Anterior cingulate cortex (tissue), 58 donors: ENCODE measurements at places on chromosomes 2 and 18.

- DNase-seq: no peak
Observed at GRCh38 chr2:48574353-48575287, 43.0 kb upstream of the GTF2A1L start.

- DNase-seq: no peak
Observed at GRCh38 chr18:50009773-50010335, 185.1 kb downstream of the MYO5B start.

DNA sequence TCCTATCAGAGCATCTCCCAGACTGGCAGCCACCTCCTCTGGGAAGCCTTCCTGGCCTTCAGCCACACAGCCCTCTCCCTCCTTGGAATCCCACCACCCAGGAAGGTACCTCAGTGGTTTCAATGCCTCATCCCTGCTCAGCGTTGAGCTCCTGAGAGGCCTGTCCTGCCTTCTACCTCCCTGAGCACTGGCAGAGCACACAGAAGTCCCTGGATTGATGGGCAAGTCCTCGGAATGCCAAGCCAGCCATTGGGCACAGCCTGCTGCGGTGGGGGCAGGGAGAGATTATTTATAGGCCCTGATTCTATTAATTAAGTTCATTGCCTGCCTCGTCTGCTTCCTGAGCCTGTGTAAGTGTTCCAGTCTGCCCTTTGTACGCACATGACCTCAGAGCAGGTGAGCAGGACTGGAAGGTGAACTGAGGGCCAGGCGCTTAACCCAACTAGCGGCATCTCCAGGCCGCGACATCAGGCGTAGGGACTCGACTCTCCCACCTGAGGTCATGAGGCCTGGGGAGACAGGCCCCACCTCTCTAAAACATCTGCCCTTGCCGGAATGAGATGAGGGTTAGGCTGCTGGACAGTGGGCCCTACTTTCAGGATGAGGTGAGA lies 63.4 kb downstream of the SMAD7 start:
- DNase-seq: no peak

DNA sequence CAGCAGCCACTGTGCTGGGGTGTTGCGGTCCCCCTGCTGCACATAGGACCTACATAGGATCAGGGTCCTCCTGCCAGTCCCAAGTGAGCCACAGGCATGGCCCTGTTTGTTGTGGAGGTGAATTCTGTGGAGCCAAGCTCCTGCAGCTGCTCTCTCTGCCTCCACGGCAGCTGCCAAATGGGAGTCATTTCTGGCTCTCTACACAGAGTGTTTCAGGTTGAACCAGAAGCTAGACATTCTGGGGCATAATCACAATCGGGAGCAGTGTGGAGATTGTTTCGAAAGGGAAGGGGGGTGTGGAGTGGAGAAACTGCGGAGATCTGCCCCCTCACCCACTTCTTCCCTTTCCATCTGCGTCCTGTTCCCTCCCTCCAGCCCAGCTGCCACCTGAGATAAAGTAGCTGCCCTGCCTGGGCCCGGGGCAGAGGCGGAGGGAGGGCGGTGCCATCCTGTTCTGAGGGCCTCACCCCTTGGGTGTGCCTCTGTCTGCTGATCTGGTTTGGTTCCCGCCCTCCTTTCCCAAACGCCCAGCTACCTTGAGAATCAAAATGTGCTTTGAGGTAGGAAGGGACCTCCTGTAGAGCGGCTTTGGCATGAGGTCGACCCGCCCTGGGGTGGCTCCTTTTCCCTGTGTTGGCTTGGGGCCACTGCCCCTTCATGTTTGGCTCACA lies 139.4 kb downstream of the WDSUB1 start:
- DNase-seq: no peak

DNA sequence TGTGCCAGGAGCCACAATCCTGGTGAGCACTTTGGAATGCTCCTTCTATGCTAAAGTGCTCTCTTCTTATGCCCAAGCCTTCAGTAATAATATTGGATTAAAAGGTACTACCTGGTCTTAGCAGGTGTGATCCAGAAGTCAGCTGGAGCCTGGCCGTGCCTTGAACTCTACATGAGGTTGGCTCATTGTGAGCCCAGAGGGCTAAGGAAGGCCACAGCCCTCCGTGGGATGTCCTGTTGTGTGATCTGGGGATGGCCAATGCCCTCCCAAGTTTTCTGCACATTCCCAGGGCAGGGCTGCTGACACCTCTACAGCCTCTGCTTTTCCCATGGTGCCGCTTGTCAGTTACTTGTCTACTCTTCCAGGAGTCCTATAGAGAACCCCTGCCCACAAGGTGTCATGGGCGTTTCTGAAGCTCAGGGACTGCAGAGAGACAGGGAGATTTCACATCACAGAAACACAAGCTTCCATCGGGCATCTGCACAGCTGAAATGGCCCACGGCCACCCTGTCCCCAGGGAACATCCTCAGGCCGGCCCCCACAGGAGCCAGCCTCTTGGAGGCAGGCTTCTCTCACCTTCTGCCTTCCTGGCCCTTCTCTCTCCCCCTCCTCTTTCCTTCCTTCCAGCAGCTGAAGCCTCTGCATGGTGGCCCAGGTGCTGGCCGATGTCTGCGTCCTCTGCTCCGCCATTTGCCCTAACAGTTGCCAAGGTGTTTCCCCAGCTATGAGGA lies 27.3 kb upstream of the GPR55 start:
- DNase-seq: no peak

GRCh38 chr2:30161929-30162706 lies 15.3 kb downstream of the YPEL5 start:
- no peak for DNase-seq

GRCh38 chr2:95059656-95060370 lies 34.3 kb downstream of the MAL start:
- no peak for DNase-seq

- no peak for DNase-seq
Observed at GRCh38 chr2:98944775-98945174, 8.8 kb upstream of the CRACDL start.

- no peak for DNase-seq
Observed at GRCh38 chr18:65988972-65989371, 238.2 kb downstream of the CDH7 start.

GRCh38 chr18:41818381-41819355 lies 136.4 kb upstream of the PIK3C3 start:
- no peak for DNase-seq

- no peak for DNase-seq
Observed at GRCh38 chr2:168811696-168812095, 9.3 kb downstream of the NOSTRIN start.

DNA sequence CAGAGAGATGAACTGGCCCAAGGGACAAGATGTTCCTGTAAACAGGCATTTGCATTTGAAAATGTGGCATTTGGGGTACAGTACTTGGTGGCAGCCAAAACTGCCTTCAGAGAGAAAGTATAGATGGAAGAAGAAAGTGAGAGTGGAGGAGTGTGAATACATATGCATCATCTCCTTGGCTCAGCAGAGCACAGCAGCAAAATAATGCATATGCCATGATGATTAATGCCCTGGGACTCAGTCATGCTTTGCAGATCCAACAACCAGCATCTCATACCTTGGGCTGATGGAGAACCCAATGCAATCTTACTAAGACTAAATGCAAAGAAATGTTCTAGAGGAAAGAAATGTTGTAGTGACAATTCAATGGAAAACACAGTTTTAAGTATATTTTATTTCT lies 29.7 kb upstream of the CYTIP start:
- DNase-seq: no peak

DNA sequence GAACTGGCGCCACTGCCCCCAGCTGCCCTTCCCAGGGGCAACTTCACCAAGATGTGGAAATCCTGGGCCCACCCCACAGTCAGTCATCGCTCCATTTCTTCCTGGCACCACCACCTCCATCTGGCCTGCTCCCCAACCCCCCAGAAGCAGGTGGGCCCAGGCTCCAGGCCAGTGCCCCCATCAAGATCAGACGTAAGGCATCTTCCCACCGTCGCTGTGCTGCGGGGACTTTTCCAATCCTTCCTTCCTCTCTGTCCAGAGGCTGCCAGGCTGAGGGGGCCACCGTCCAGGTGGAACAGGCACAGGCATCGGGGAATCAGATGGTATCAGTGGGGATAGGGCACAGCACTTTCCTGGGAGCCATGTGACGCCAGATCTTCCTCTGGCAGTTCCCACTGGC lies 8.1 kb downstream of the PRLH start:
- DNase-seq: no peak

DNA sequence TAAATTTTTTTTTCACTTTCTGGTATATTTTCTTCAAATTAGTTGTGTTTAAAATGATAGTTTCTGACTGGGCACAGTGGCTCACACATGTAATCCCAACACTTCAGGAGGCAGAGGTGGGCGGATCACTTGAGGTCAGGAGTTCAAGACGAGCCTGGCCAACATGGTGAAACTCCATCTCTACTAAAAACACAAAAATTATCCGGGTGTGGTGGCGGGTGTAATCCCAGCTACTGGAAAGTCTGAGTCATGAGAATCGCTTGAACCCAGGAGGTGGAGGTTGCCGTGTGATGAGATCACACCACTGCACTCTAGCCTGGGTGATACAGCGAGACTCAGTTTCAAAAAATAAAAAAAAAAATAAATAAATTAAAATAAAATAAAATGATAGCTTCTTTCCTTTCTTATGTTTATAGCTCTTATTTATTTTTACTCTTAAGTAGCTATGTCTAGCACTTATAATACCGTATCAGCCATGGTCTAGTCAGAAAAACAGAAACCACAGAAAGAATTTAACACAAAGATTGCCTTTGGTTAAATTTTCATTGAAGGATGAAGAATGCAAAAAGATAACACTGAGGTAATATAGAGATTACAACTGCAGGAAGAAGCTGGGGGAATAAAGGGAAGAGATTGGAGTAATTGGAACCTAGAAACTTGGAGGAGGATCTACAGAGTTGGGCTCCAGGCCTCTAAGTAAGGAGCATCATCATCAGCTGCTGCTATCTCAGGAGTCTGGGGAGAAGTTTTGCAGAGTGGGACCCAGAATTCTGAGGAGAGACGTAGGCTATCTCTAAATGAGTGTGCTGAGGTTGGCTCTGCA lies 54.7 kb upstream of the MBOAT2 start:
- DNase-seq: no peak

DNA sequence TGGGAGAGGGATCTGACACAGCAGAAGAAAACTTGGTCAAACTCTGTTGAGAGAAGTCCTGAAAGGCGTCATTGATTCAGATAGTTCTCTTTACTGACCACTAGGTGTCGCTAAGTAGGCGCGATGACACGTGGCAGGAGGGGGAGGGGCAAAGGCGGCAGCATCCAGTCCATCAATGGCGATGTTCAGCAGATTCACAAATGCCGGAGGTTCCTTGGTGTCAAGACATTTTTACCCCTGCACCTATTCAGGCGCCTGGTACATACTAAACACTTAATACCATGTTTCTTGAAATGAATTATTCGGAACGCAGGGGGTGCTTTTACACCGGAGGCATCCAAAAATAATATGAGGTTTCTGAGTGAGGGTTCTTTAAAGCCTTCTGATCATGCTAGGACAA lies 3.0 kb upstream of the PLEK start:
- peak; percentile 14 for DNase-seq

GRCh38 chr2:88442061-88442460 lies 10.4 kb downstream of the FOXI3 start:
- DNase-seq: no peak

DNA sequence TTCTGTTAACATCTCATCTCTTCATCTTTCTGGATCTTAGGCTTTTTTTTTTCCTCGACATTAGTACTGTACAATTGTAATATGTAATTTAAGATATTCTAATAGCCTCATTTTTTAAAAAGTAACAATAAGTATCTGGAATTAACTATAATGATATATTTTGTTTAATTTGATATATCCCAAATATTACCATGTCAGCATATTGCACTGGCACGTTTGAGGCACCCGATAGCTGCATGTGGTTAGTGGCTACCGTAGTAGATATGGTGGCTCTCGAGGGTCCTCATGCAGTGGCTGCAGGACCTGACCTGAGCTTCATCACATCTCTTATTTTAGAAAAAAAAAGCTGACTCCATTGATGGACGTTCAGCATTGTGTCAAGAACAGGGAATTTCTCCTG lies 371.9 kb downstream of the DPP10 start:
- DNase-seq: no peak

DNA sequence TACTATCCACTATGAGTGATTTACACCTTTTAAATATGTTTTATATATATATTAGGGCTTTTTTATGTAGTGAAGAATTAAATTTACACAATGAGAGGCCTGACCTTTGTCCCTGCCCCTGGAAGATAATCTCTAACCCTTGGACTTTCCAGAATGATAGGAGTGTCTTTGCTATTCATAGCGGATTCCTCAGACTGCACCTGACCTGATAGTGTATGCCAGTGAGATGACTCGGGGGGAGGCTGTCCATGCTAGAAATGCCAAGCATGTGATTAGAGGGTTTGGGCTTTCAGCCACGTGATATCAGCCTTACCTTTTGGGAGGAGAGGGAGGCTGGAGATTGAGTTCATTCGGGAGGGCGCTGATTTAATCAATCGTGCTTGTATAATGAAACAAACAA lies 44.1 kb upstream of the LHCGR start:
- DNase-seq: no peak

GRCh38 chr2:86372133-86372532 lies 34.7 kb upstream of the REEP1 start:
- DNase-seq: no peak

DNA sequence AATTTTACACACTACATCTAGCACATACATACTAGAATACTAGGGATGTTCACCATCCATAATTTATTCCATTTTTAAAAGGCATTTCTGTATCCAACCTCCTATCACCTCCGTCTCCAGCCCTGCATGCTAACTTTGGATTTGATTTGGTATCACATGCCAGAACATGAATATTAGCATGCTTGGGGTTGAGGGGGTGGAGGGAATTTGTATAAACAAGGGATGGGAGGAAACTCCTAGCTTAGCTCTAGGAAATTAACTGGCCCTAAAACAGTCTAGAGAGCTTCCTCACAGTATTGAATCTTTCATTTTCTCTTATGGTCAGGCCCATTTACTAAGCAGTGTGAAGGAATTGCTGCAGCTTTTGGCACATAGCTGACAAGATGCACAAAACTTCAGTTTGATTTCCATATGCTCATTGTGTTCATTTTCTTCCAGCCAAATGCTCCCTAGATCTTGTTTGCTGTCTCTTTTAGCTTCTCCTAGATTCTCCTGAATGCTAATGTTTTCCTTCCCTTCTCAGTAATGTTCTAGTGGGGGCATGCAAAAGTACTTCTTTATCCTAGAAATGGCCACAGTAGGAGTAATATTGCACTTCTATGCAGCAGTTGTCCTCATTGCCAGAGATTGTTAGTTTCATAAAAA lies 135.2 kb downstream of the VWC2L start:
- DNase-seq: no peak

DNA sequence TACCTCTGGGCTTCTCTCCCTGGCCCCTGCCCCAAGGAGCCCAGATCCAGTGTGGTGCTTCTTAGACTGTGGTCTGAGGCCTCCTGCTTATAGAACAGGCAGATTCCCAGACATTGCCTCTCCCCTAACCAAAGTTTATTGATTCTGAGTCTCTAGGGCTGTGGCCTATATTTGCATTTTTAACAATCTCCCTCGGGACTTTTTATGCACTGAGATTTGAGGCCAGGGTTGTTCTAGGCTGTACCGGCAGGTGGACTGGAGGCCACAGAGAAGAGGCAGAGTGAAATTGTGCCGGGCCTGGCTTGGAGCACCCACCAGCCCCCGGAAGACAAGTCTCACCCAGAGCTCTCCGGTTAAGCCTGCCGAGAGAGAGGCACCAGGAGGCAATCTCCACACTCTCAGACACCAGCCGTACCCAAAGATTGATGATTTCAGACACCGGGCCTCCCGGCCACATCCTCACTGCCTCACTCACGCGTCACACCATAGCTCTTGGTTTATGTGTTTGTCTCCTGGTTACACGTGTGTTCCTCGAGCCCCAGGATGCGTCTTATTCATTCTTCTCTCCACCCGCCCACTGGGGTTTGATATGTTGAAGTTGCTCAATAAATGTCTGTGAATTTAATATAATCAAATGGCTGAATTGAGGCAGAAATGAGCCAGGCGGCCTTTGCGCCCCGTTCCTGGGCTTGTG lies 203.7 kb downstream of the KLHL29 start:
- no peak for DNase-seq

- no peak for DNase-seq
Observed at GRCh38 chr2:8149985-8150539, 531.8 kb upstream of the ID2 start.
